Stimulated activated CD8-positive, alpha-beta memory T cell treated with anti-CD3 and anti-CD28 coated beads, Interleukin-4, amount 100 ng/mL, for 1 hour (primary cell): ENCODE measurements at places on chromosomes 13 and 19.

- DNase-seq = no peak
Measured at GRCh38 chr13:104869501-104869900, 1666.0 kb downstream of the EFNB2 start.

- DNase-seq = no peak
Measured at GRCh38 chr13:41268764-41269163, 5.4 kb upstream of the MTRF1 start.

DNA sequence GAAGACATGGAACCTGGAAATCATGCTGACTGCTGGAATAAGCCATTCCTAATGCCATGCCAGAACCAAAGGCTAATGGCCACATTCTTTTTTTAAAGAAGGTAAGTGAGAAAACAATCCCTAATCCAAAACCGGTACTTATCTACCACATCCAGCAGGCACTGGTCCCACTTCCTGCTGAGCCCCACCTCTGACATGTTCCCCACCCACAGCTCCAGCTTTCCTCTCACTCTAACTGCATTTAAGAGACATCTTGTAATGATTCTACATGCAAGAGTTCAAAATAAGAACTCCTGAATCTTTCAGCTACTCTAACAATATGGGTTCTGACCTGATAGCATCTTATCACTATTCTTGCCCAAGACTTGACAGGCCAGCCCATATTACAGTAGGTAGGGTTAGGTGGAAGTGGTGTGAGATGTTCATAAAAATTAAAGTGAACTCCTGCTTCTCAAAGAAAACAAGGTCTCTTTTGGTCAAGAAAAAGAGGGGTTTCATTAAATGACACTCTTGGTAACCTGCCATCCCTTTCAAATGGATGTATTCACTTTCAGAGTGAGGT, 41.9 kb downstream of the N4BP2L2 start:
- DNase-seq = no peak

GRCh38 chr19:2811221-2811722, 8.4 kb upstream of the ZNF554 start:
- no peak for DNase-seq

DNA sequence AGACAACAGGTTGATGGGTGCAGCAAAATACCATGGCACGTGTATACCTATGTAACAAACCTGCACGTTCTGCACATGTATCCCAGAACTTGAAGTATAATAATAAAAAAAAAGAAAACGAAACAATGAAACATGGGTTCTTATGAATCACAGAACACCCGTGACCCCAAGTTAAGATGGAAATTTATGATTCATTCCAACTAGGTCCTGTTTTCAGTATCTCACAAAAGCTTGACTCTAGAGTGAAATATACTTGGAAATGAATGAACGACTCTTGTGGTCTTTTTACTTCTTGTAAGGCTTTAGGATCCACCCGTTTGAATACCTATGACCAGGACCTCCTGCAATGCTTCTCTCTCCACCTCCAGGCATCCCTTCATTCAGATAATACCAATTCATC, 3.5 kb upstream of the LILRB4 start:
- DNase-seq = no peak

- DNase-seq = no peak
Measured at GRCh38 chr13:99228737-99229691, 28.4 kb downstream of the UBAC2 start.

- no peak for DNase-seq
Measured at GRCh38 chr19:31100206-31100590, 249.0 kb downstream of the TSHZ3 start.
